ENCODE measurements at places on chromosomes 5 and 9.
A peak's percentile ranks its signal among the peaks of the same experiment; 100 is the strongest.

DNA sequence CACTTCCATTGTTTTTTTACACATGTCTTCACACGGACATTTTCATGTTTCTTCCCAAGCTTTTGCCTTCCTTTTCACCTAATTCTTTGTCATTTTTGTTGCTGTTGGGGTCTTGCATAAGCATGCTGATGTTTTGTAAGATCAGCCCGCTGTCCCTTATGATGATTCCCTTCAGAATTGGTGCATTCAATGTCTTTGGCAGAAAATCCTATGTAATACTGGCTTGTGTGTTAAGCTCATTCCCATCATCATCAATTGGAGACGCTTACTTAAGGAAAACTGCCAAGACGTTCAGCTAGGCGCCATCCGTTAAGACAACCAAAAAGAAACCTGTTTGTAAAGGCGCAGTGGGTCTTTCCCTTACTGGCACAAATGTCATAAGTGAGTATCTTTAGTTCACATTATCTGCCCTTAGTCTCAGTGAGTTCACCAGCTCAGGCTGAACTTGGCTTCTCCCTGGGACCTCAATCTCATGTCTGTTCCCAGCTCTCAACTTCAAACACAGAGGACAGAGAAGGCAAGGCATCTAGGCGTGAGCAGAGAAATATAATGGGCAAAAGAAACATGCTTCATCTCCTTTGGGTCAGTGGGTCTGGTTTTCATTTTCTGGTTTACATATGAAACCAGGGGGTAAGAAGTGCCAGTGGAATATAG lies 97.9 kb downstream of the EFNA5 start:
- DNase-seq, result no peak

DNA sequence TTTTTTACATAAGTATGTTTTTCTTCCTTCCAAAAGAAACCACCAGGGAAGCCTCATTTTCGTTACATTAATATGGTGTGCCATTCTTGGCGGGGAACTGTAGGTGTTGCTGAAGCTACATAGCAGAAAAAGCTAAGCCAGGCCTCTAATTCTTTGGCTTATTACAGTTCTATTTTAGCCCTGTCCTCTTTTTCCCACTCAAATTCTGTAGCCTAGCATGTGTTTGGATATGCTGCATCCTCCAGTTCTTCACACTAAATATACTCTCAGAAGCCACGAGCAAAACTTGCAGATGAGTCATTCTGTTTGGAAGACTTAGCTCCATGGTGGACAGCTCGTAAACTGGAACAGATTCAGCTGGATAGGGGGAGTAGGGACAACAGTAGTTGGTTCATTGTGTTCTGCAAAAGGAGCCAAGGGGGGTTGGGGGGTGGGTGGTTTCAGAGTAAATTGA lies 369.4 kb downstream of the TMEM161B start:
- no peak for DNase-seq

DNA sequence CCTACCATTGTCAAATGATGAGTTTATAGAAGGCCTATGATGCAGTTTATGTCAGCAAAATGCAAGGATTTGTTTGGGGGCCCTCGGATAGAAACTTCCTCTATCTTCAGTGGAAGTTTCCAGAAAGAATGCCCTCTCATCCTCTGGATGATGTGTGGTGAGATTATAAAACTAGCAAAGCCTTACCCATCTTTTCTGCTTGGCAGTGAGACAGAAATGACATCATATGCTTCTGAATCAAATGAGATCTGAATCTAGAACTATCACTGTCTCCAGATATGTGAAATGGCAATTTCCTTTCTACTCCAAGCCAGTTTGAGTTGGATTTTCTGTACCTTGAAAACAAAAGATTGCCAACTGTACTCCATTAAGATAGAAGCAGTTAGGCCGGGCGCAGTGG lies 60.4 kb upstream of the CKMT2 start:
- no peak for DNase-seq

DNA sequence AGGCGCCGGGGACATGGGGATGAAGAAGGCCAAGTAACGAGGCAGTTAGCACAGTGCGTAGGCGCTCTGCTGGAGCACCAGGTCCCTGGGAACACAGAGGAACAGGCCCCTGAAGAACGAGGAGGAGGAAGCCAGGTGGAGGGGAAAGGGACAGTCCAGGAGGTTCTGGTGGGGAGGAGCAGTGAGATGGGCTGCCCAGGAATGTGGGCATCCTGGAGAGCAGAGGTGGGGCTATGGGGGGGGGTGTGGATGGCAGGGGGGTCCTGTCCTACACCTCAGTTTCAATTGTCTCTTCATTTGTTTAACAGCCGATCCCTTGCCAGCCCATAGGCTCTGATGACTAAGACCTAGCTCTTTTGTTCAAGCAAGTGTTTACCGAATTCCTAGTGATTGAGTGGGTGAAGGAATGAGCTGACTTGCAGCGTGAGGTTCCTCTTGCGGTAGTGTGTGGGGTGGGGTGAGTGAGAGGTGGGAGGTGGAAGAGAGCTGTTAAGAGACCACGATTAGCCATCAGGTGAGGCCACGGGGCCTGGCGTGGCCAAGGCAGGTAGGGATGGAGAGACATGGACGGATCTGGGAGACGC lies 8.4 kb upstream of the PHYHD1 start:
- peak; percentile 93 for DNase-seq

- no peak for DNase-seq
Measured at GRCh38 chr9:98418578-98419259, 163.3 kb upstream of the TBC1D2 start.

GRCh38 chr9:38224941-38225340 lies 155.9 kb upstream of the SHB start:
- DNase-seq, result no peak

DNA sequence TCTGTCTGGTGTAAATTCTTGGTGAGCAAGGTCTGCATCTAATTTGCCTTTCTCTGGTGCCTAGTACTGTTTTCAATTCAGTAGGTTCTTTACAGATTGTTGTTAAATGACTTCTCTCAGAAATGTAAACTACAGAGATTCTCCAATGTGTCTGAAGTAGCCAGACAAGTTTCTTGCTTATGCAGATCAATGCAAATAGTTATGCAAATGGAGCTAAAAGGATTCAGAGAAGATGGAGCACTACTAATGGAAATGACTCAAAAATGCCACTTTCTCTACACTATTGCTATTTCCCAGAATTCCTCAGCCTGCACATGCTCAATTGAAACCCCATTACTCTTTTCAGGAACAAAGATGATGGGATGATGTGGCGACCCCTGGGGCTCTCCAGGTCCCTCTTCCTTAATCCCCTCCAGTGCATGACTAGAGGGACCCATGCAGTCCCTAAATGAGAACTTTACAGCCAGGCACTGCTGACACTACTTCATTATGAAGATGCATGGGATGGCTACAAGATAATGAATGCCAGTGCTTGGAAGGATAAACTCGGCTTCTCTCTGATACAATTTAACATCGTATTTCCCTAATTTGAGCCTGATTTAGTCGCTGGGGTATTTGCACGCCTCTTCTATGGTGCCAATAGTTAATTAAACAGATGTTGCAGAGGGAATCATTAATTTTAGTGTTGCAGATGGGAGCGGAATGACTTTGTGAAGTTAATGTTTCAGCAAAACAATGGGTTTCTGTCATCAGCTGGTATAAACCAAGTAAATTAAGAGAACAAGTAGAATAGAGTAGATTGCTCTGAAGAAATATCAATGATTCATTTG lies 753.2 kb downstream of the TLR4 start:
- no peak for DNase-seq

DNA sequence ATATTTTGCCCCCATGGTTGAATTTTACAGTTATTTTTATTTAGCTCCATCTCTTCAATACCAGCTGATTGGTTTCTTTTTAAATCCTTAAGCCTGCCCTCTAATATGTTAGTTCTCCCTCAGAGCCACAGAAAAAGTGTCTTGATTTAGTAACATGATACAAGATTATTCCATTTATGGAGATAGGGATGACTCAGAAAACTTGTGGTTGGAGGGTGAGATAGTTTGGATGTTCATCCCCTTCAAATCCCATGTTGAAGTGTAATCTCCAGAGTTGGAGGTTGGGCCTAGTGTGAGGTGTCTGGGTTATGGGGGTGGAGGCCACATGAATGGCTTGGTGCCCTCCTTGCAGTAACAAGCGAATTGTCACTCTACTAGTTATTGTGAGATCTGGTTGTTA lies 115.7 kb downstream of the FBXO38 start:
- no peak for DNase-seq

- DNase-seq, result no peak
Measured at GRCh38 chr9:106575823-106576222, 287.1 kb upstream of the ZNF462 start.

Data from cardiac fibroblast (primary cell).